ENCODE measurements at places on chromosomes 6 and 20.

DNA sequence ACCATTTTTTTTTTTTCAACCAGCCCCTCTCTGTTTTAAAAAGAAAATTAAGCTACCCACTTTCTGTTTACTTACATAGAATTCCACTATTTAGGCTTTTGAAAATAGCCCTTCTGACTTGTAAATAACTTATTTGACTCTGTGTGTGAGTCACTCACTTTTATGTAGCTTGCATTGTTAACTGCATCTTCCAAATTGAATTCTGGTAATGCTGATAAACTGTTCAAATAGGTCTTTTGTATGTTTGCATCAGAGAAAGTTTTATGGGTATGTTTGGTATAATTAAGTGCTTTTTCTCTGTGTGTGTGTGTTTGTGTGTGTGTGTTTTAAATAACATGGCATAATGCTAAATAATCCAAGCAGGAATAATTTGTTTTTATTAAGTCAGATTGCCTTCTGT is 360.1 kb downstream of the PLCB1 start:
- DNase-seq, result no peak

GRCh38 chr6:113558966-113559365 is 298.2 kb upstream of the MARCKS start:
- DNase-seq, result no peak

DNA sequence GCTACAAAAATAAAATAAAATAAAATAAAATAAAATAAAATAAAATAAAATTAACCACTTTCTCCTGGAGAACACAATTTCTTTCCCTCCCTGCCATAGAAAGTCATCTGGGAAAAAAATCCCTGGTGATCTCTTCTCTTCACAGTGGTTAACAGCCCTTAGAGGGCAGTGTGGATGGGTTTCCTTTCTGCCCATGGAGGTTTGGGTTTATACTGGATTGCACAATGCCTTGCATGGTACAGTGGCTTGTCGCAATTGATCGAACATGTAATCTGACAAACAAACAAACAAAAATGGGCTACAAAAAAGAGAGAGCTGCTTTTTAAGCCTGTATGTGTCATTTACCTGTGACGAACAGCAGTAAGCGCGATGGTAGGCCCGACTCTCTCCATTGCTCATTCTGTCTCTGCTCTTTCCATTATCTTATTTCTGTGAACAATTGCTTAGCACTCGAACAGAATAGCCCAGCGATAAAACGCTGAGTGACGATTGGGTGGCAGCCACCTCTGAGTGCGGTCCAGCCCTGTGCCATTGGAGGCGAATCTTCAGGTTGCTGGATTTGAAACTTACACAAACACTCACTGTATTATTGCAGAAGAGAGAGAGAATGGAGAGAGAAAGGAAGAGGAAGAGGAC is 166.1 kb downstream of the CD83 start:
- DNase-seq, result no peak

GRCh38 chr6:15950962-15951569 is 177.8 kb upstream of the MYLIP start:
- no peak for DNase-seq

DNA sequence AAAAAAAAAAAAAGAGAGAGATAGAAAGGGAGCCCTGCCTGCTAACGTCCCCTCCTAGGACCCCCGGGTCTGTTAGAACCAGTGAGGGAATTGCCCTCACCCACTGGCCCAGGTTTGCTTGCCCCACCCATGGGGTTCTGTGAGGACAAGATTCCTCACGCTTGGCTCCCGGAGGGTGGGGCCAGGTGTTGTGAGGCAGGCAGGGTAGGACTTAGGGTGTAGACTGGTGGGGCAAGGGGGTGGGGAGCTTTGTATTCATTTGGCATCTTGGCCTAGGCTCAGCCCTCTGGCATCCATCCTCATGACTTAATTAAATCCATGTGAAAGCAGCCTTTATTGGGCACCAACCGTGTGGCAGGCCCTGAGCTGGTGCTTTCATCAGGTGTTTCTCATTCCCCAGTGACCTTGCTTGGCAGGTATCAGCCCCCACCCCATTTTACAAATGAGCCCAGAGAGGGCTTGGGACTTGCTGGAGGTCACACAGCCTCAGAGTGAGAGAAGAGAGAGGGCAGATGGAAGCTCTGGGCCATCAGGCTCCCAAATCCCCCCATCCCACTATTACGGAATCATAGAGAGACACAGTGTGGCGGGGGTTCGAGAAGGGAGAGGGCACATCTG is 19.0 kb downstream of the RAB44 start:
- no peak for DNase-seq

GRCh38 chr6:127586372-127586771 is 9.4 kb downstream of the C6orf58 start:
- no peak for DNase-seq

Data from hematopoietic multipotent progenitor cell treated with erythropoietin and hydrocortisone succinate and interleukin-3 and kit ligand, for 15 days (in vitro differentiated cells).